Calu3 (cell line): ENCODE measurements at places on chromosomes 5 and 9. TPM values are rescaled to one million over a fixed set of nuclear protein-coding genes. Genes with fewer than 3 reads are reported as not detected.

The IFNA2 gene
- total RNA-seq = not detected in 2 replicates

GRCh38 chr5:97043511-97043910, 98.9 kb downstream of the LIX1 start:
- H3K4me1 ChIP-seq = peaks cover 26% of the 10 kb centered on the region
- no peak for DNase-seq
- no peaks in the 10 kb centered on the region for H3K36me3 ChIP-seq
- no peak overlapping the region for H3K27ac ChIP-seq
- no peak overlapping the region for H3K4me3 ChIP-seq

DNA sequence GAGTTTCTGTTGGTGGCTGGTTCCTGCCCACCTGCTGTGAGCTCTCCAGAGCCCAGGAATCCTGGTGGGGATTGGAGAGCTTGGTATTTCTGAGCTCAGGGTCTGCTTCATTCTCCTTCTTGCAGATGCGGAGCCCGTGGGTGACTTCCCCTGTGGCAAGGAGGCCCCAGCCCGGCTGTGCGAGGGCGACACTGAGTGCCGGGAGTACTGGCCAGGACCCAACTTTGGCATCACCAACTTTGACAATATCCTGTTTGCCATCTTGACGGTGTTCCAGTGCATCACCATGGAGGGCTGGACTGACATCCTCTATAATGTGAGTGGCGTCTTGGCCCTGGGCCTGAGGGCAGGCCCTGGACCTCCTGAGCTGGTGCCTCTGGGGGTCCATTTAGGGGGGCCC, 39.5 kb downstream of the CACNA1B start:
- H3K36me3 ChIP-seq = peaks cover 5% of the 10 kb centered on the region
- H3K4me3 ChIP-seq = no peak overlapping the region
- H3K27me3 ChIP-seq = peaks cover 33% of the 10 kb centered on the region
- no peak for DNase-seq
- H3K27ac ChIP-seq = no peak overlapping the region
- H3K4me1 ChIP-seq = no peaks in the 10 kb centered on the region

GRCh38 chr5:64417390-64417789, 88.4 kb upstream of the RGS7BP start:
- DNase-seq = no peak
- H3K4me3 ChIP-seq = no peak overlapping the region
- no peaks in the 10 kb centered on the region for H3K4me1 ChIP-seq
- no peak overlapping the region for H3K27ac ChIP-seq

The LCN12 gene
- 3.8 and 3.9 TPM in 2 replicates for total RNA-seq

- no peaks in the 10 kb centered on the region for H3K4me1 ChIP-seq
- H3K27ac ChIP-seq = no peak overlapping the region
- no peaks in the 10 kb centered on the region for H3K27me3 ChIP-seq
- peaks cover 5% of the 10 kb centered on the region for H3K36me3 ChIP-seq
Measured at GRCh38 chr9:93654351-93654961, 78.1 kb downstream of the PHF2 start.

The LIX1 gene
- total RNA-seq = not detected in 2 replicates

DNA sequence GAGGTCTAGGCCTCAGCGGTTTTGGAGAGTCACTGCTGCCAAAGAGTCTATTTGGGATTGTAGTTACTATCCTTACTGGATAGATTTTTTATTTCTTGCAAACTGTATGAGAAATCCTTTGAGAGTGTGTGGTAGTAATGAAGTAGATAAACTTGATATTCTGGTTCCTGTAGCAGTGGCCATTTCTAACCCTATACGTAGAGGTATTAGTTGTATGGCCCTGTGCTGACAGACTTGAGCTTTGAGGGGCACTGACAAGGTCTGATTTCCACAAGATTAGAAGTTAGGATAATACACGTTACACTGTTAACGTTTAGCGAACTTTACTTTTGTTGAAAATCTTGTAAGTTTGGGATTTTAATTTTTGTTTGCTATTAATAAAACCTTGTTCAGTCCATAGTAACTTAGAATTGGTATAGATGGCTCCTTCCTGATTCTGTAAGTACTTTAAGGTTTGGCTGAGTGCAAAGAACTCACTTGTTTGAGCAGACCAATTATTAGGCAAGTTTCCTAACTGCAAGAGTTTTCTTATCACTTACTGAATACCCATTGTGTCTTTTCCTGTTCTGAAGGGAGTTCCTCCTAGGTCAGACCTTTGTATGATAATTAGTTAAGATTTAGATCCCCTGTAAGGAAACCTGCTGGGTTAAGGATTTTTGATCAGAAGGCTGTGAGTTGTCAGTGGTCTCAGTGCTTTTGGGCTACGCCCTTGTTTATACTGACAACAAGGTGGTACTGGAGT, 31.4 kb downstream of the GCNT1 start:
- H3K27ac ChIP-seq = no peak overlapping the region
- no peaks in the 10 kb centered on the region for H3K36me3 ChIP-seq
- no peak for DNase-seq
- no peak overlapping the region for H3K4me3 ChIP-seq
- H3K27me3 ChIP-seq = no peaks in the 10 kb centered on the region

DNA sequence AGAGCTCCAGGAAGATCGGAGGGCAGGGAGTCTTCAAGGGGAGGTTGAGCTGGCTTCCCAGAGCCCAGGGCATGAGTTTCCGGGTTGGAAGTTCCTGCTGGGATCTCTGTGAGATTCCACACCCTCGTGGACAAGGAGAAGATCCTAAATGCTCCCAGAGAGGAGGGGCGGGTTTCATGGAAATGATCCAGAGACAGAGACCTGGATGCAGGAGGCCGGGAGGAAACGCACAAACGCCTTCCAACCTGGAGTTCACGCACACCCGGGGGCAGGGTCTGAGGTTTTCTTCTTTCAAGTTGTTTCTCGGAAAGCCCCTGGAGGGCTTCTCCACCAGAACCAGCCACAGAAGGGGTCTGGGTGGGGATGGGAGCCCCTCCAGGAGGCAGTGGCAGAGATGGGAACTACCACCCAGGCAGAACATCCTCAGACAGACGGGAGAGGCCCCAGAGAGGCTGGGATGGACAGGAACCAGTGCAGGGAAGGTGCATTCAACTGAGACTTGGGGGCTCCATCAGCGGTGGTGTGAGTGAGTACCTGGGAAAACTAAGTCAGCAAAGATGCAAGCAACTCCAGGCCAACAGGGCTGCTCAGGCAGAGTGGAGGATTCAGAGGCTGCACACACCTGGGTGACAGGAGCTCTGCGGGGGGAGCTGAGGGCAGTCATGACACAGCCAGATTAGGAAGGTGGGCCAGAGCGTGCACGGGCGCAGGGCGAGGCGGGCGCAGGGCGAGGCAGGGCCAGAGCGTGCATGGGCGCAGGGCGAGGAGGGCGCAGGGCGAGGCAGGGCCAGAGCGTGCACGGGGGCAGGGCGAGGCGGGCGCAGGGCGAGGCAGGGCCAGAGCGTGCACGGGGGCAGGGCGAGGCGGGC, 52.1 kb upstream of the EXOC3 start:
- peaks cover 11% of the 10 kb centered on the region for H3K36me3 ChIP-seq
- peaks cover 35% of the 10 kb centered on the region for H3K4me1 ChIP-seq
- no peak overlapping the region for H3K27ac ChIP-seq
- peaks cover 40% of the 10 kb centered on the region for H3K27me3 ChIP-seq
- peak overlapping the region; percentile 30 for H3K4me3 ChIP-seq
- DNase-seq = no peak

- DNase-seq = no peak
- H3K27ac ChIP-seq = no peak overlapping the region
- H3K27me3 ChIP-seq = no peaks in the 10 kb centered on the region
- H3K4me1 ChIP-seq = peaks cover 2% of the 10 kb centered on the region
- no peak overlapping the region for H3K4me3 ChIP-seq
- H3K36me3 ChIP-seq = peaks cover 4% of the 10 kb centered on the region
Measured at GRCh38 chr5:112396430-112396829, 22.6 kb downstream of the EPB41L4A start.

The PNPLA7 gene
- 1.8 and 3.6 TPM in 2 replicates for total RNA-seq

DNA sequence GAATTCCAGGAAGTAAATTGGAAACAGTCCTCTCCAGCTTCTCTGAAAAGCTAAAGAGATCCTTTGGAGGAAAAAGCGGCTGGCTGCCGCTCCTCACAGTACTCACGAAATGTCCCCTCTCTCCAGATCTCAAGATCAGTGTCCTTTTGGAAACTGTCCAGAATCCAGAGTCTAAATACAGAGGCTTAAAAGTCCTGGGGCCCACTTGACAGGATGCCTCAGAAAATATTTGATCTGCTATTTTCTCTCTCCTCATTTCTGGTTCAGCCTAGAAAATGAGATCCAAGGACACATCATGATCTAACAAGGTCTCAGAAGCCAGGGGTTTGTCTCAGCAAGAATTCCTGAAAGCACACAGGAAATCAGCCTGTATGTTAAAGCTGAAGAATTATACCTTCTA, 7.2 kb downstream of the C1QTNF2 start:
- H3K36me3 ChIP-seq = no peaks in the 10 kb centered on the region
- H3K27me3 ChIP-seq = peaks cover 30% of the 10 kb centered on the region
- DNase-seq = no peak
- no peak overlapping the region for H3K27ac ChIP-seq
- no peak overlapping the region for H3K4me3 ChIP-seq

GRCh38 chr9:133261103-133261752, 13.8 kb downstream of the ABO start:
- H3K4me1 ChIP-seq = no peaks in the 10 kb centered on the region
- no peaks in the 10 kb centered on the region for H3K27me3 ChIP-seq
- H3K36me3 ChIP-seq = no peaks in the 10 kb centered on the region
- no peak overlapping the region for H3K4me3 ChIP-seq
- DNase-seq = no peak

The GLRA1 gene
- total RNA-seq = not detected in 2 replicates

The LCNL1 gene
- 0.22 TPM in 1 of 2 replicates, not detected in the other for total RNA-seq

DNA sequence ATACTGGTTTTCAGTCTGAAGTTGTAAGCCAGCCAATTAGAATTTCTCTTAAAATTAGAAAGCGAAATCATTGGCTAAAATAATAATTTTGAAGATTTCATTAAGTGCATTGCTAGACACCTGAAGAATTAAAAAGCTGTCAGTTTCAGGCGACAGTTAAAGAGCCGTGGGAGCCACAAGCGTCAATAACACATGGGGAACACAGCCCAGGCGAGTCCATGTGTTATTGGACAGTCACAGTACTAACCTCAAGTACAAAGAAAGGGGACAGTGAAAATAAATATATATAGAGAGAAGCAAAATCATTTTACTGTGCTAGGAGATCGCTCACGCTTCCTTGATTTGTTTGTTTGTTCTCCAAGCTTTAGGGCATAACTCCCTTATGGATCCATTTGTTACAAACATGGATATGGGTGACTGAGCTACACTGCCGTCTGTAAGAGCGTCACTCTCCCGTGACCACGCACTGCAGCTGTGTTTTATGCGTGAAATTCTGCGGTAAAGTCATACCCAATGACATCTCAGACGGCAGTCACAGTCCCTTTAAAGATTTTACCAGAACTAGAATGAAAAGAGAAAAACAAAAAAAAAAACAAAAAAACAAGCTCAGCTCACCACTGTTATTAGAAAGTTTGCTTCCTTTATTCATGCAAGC, 83.2 kb downstream of the USP20 start:
- no peak for DNase-seq
- H3K27me3 ChIP-seq = no peaks in the 10 kb centered on the region
- no peaks in the 10 kb centered on the region for H3K4me1 ChIP-seq
- no peaks in the 10 kb centered on the region for H3K36me3 ChIP-seq
- no peak overlapping the region for H3K27ac ChIP-seq

DNA sequence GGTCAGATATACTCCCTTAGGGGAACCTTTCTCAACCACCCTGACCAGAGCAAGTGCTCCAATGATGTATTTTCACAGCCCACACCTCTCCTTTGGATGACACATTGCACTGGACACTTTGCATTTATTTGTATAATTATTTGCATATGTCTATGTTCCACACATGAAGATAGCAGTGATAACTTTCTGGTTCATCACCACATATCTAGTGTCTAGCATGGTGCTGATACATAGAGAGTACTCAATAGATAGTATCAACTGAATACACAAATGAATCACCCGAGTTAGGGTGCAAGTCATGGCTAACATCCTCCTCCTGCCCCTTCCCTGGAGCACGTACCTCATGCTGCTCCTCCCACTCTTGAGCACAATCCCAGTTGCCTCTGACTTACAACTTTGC, 617.6 kb downstream of the EBF1 start:
- H3K4me1 ChIP-seq = no peaks in the 10 kb centered on the region
- no peak for DNase-seq
- no peaks in the 10 kb centered on the region for H3K27me3 ChIP-seq
- no peak overlapping the region for H3K27ac ChIP-seq
- H3K4me3 ChIP-seq = no peak overlapping the region

- H3K27ac ChIP-seq = no peak overlapping the region
- no peak for DNase-seq
- no peaks in the 10 kb centered on the region for H3K4me1 ChIP-seq
Measured at GRCh38 chr9:90815944-90816357, 14.3 kb downstream of the SYK start.

The ABO gene
- total RNA-seq = 2.8 and 3.3 TPM in 2 replicates

The C9 gene
- total RNA-seq = not detected in 2 replicates

DNA sequence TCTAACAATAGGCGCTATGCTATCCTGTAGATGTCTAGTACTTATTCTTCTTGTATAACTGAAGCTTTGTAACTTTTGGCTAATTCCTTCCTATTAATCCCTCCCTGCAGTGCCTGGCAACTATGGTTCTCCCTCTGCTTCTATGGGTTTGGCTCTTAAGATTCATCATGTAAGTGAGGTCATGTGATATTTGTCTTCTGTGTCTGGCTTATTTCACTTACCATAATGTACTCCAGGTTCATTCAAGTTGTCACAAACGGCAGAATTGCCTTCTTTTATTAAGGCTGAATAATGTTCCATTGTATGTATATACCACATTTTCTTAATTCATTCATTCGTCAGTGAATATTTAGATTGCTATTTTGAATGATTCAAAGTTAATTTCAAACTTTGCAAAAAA, 149.9 kb upstream of the GAS1 start:
- H3K36me3 ChIP-seq = no peaks in the 10 kb centered on the region
- no peak overlapping the region for H3K4me3 ChIP-seq
- H3K27ac ChIP-seq = no peak overlapping the region
- no peaks in the 10 kb centered on the region for H3K4me1 ChIP-seq

DNA sequence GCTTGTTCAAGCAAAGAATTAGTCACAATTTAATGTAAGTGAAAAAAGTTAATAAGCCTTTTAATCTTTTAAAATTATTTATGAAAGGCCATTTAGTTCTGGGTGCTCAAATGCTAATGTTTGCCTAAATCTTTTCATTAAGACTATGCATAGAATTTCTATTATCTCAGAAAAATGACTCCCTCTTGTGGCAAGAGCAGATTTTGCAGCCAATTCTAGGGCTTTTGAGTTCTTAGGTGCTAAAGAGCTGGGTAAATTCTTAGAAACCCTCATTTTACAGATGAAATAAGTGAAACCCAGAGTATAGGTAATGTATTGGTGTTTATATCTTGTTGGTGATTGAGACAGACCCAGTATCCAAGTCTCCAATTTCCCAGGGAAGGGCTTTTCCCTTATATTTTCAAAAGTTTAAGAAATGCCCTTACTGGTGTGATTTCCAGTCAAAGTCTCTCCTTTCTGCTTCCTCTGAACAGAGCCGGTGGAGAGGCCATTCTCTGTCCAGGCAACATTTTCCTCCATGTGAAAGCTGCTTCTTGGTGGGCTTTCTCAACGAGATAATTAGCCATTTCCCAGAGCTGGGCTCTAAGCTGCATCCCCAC, 24.1 kb upstream of the PCSK5 start:
- no peaks in the 10 kb centered on the region for H3K27me3 ChIP-seq
- no peaks in the 10 kb centered on the region for H3K36me3 ChIP-seq
- no peak overlapping the region for H3K4me3 ChIP-seq
- no peaks in the 10 kb centered on the region for H3K4me1 ChIP-seq

The C9orf40 gene
- 3.4 TPM in 2 replicates for total RNA-seq

The CTXN3 gene
- not detected in 2 replicates for total RNA-seq
